ENCODE measurements at places on chromosomes 6 and 20.

- no peak for DNase-seq
Observed at GRCh38 chr6:33840048-33840926, 36.5 kb upstream of the MLN start.

- DNase-seq, result no peak
Observed at GRCh38 chr20:703006-703405, 27.4 kb upstream of the SCRT2 start.

GRCh38 chr6:162798546-162799266 is 70.9 kb downstream of the PACRG start:
- no peak for DNase-seq

DNA sequence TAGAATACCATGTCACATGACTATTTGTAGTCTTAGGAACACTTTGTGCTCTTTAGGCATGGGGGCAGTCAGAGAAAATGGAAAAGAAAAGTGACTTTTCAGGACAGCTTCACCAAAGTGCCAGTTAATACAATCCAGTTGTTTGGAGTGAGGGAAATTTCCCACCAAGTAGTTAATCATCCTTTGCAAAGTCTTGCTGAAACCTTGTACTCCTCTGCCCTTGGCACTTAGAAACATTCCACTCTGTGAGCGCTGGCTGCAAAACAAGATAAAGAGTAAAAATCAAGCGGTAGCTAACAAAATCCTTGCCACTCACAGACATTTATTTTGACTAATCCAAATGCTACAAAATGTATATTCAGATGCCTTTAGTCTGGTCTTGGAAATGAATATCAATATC is 229.2 kb upstream of the HSF2 start:
- DNase-seq, result no peak

- no peak for DNase-seq
Observed at GRCh38 chr20:44560229-44560628, 22.1 kb upstream of the PKIG start.

DNA sequence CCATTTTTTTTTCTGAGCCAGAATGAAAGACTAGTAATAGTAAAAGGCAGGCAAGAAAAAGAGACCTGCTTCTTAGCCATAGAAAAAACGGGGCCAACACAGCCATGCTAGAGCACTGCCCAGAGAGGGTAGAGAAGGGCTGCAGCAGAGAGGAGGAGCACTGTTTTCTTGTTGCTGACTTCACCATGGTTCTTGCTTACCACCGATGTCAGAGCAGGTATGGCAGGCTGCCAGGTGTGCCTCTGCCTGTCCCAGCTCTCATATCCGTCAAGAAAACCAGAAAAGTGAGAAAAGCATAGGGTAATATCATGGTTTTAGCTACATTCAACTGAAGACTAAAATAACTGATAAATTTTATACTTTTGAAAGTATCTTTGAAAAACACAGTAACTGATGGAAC is 60.7 kb downstream of the DTNBP1 start:
- DNase-seq, result no peak

DNA sequence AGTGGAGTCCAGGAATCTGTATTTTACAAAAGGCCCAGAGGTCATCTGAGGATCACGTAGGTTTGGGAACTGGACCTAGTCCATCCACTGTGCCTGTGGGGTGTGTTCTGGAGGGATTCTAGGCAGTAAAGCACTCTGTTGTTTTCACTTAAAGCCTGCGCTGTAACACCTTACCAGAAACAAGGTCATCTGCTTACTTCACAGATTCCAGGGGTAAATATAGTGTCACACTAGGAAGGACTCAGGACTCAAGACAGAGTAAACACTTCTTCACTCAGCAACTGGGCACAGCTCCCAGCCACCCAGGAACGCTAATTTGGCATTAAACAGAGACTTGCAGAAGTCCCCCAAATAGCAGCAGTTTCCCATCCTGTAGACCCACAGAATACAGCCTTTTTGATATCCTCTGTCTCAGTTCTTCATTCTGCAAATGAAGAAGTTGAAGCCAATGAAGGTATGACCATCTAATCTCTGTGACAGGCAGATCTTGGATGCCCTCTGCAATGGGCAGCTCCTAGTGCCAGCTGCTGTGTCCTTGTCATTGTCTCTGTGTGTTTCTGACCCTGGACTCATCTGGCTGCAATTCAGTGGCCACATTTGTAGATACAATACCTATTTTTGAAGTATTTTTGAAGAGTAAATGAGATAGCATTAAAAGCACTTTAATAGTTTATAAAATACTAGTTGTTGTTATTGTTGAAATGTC is 129.1 kb downstream of the SLC24A3 start:
- no peak for DNase-seq

DNA sequence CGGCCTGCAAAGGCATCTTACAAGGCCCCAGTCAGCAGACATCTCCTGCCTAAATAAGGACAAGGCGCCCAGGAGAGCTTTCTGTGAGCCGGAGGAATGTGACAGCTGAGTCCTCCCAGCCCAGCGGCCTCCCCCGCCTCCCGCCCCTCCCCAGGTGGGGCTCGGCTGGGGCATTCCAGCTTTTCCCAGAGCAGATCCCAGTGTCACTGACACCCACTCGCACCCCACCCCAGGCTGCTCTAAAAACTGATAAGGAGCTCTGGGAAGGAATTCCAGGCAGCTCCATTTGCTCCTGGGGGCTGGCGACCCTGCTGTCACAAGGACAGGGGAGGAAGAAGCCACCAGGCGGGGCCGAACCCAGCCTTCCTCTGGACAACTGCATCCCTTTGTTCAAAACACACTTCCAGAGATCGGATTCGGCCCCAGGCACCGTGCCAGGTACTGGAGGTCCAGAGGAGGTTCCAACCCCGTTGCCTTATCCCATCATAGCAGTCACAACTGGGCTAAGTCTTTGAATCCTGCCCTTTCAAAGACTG is 49.7 kb downstream of the JPH2 start:
- DNase-seq, result no peak

- no peak for DNase-seq
Observed at GRCh38 chr6:106730718-106731117, 101.3 kb downstream of the QRSL1 start.

- no peak for DNase-seq
Observed at GRCh38 chr20:34643928-34644327, 33.0 kb downstream of the PIGU start.

- DNase-seq, result no peak
Observed at GRCh38 chr6:106787327-106788196, 158.2 kb downstream of the QRSL1 start.

DNA sequence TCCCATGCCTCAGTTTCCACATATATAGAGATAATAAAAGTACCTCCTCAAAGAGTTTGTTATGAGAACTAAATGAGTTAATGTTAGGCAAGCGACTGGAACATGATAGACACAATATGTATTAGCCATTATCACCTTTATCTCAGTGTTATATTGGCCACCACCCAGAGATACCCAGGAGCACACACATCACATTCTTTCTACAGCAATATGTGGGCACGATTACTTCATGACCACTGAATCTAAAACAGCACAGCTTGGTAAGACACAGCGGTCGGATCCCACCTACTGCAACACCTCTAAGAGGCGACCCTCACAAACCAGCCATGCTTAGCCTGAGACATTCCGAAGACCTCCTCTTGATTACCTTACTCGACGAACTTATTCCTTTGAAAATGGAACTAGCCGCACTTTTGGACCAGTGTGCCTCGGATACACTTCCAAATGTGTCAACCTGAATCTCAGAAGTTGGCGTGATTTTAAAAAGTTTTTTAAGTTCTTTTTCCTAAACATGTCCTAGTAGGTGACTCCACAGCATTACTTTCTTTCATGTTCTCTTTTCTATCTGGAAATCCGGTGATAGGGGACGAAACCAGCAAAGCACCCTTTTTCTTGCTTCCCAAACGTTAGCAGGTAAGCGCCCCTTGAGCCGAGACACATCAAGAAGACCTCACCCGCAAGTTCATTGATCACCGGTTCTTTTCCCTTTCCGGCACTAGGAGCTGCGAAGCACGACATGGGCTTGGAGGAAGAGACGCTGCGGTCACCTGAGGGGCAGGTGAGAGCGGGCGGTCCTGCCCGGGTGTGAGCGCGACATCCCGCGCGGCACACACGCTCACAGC is 923 bp downstream of the GMDS start:
- no peak for DNase-seq

- no peak for DNase-seq
Observed at GRCh38 chr20:17431621-17432364, 99.4 kb downstream of the BFSP1 start.

- no peak for DNase-seq
Observed at GRCh38 chr20:38131588-38132121, 33.4 kb downstream of the TGM2 start.
